ENCODE measurements at places on chromosomes 13 and 19.

DNA sequence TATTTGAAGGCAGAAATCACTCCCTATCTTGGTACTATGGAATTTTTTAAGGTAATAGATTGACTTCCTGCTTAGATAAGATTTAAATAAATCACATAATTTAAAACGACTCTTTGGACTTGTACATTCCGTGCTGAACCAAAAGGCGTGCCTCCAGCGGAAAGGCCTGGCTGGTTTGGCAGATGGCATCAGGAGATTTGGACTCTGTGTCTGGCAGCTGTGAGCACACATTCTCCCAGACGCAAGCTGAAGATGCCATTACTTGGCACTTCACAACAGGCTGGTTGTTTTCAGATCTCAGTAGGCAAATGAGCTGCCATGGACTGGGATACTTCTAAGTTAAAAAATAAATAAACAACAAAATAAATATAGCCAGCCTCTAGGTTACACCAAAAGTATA, 104.5 kb upstream of the SLC15A1 start:
- no peak for DNase-seq

DNA sequence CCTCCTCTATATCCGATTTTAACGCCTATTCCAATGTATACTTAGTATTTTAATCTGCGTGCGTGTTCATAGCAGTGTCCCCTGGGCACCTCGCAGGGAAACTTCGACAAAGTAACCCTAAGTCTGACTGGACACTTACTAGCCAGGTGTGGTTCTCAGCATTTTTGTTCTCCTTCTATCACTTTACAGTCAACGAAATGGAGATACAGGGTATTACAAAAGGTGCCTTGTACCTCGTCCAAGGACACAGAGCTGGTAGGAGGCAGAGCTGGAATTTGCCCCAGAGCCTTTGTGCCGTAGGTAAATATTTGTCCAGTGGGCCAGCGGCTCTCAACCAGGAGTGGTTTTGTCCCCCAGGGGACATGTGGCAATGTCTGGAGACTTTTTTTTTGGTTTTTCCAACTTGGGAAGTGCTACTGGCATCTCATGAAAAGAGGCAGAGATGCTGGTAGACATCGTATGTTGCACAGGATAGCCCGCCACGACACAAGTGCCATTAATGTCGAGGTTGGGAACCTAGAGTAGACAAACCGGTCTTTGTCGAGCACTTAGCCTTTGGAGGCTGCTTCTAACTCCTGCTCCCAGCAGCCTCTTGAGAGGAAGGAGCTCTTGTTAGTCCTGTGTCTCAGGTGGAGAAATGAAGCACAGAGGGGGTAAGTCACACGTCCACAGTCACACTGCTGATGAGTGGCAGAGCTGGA, 1.1 kb downstream of the ZNF444 start:
- no peak for DNase-seq

DNA sequence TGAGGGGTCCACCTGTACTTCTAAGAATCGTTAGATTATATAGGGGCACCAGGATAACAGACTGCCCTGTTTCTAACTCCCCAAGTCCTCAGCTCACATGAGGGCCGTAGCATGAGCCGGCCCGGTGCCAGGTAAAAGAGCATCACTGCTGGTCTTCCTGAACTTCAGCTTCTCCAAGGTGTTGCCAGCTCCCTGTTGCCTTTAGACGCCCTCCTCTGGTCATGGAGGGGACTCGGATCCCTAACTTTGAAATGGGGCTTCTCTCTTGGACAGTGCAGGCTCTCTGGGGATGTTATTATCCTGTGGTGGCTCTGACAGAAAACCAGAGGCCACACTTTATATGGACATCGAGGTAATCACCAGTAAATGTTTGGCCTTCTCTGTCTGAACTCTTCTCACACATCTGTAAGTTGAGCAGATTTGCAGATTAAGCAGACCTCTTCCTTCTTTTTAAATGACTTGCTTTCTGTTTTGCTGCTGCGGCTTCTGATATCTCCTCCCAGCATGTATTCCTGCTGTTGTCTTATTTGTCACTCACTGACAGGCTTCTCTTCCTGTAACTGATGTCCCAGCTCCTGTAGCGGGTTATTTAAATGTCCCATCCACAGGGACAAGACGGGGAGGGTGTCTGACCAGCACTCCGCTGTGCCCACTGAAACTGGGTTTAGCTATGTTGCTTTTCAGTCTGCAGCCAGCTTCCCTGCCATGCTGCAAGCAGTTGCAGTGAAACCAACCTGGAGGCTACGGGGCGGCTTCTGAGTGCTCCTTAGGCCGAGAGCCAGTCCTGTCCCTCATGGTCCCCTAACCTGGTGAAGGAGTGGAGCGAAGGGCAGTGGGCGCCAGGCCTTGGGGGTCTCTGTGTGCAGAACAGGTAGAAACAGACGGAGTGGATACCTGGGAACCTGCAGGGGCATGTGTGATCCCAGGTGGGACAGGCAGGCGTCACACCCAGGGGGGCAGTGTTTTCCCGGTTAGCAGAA, 39.2 kb downstream of the TSSK6 start:
- no peak for DNase-seq

GRCh38 chr19:49294401-49294800, 30.6 kb downstream of the SLC6A16 start:
- DNase-seq: no peak

GRCh38 chr19:58551123-58551497, 3.8 kb downstream of the CHMP2A start:
- no peak for DNase-seq
